Fibroblast of villous mesenchyme (primary cell): ENCODE measurements at places on chromosomes 3 and 15. TPM values are rescaled to one million over a fixed set of nuclear protein-coding genes. Genes with fewer than 3 reads are reported as not detected.

The UNC13C gene
- total RNA-seq = not detected in 2 replicates

The PGBD4 gene
- 1.9 and 2.6 TPM in 2 replicates for total RNA-seq

The RAD51 gene
- total RNA-seq = 3.5 and 4.2 TPM in 2 replicates

The PLSCR2 gene
- total RNA-seq = 0.43 TPM in 1 of 2 replicates, not detected in the other

The KNSTRN gene
- 25.4 and 49.2 TPM in 2 replicates for total RNA-seq

The ARHGEF26 gene
- total RNA-seq = 1.6 and 1.7 TPM in 2 replicates
